ENCODE measurements at places on chromosomes 7 and 10.

GRCh38 chr7:44052771-44053365 lies 8.4 kb downstream of the DBNL start:
- DNase-seq, result no peak

- DNase-seq, result no peak
These were observed 181.3 kb downstream of the SDK1 start for GRCh38 chr7:3482147-3482921.

DNA sequence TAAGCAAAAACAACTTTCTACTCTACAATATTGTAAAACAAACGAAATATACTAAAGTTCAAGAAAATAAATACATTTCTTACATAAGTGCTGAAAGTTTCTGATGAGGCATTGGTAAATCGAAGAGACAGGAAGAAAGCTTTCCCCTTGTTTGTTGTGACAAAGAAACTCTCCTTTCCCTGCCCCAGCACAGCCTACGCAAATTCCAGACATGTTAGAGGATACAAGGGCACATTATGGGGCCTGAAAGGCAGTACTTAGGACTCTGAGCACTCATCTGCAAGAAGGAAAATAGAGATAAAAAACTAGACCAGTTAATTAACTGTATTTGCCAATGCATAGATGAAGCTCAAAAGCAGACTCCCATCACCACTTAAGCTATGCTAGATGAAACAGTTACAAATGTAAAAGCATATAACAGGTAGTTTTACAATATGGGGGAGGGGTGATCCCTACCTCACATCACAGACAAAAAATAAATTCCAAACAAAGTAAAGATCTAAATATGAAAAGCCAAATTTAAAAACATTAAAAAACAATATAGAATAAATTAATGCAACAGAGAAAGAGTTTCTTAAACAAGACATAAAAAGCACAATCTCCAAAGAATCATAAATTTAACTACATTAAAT lies 21.8 kb downstream of the ARHGAP19 start:
- DNase-seq, result no peak

GRCh38 chr7:112799448-112800120 lies 9.4 kb upstream of the TMEM168 start:
- no peak for DNase-seq

GRCh38 chr10:15879058-15879457 lies 18.8 kb upstream of the MINDY3 start:
- no peak for DNase-seq

- no peak for DNase-seq
These were observed 81.6 kb downstream of the EXOC6 start for GRCh38 chr10:92929896-92930295.

DNA sequence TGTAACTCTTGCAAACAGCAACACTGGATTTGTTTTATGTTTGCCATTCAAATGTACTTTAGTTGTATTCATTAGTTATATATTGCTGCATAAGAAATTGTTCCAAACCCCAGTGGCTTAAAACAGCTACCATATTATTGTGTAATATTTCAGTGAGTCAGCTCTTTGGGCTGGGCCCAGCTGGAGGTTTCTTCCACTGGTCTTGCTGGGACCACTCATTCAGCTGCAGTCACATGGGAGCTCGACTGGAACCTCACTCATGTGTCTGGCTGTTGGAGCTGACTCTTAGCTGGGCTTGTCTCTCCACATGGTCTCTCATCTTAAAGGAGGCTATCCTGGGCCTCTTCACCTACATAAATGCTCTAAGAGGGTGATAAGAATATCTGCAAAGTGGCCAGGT lies 23.2 kb upstream of the PIP4K2A start:
- no peak for DNase-seq

DNA sequence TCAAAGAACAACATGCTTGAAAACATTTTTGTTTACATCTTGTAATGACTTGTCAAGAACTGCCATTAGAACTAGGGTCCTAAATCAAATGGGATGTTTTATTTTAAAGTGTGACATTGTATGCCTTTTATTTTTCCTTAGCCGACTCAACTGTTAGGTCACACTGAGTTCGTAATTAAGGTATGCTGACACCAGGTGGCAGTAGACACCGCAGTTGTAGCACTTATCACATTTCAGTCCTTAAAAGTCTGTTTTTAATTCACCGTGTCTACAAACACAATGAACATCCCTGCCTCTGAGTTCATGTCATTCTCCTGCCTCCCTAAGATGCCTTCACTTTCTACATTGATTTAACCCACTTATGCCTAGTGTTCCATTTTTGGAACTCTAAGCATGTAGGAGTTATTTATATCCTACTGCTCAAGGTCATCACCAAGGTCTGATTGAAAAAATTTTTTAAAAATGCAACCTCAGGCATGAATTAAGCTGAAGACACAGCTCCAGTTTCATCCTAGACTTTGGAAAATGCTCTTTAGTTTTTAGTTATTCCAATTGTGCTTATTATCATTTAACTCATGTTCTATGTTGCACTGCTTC lies 186.1 kb downstream of the BMPER start:
- no peak for DNase-seq

DNA sequence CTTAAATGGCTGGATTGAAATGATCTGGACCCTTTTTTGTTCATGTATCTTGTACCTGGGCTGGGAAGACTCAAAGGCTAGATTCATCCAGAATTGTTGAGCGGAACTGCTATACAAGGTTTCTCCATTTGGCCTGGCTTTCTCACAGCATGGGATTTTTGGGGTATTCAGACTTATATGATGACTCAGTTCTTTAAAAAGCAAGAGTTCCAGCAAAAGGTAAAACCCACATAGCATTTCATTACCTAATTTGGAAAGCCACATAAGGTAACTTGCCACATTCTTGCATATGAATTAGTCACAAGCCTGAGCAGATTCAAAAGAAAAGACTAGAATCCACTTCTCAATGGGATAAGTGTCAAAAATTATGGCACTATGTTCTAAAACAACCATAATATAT lies 137.4 kb downstream of the HGF start:
- DNase-seq, result no peak

- peak; percentile 55 for DNase-seq
These were observed 6.5 kb downstream of the FOXL3 start for GRCh38 chr7:296373-296945.

DNA sequence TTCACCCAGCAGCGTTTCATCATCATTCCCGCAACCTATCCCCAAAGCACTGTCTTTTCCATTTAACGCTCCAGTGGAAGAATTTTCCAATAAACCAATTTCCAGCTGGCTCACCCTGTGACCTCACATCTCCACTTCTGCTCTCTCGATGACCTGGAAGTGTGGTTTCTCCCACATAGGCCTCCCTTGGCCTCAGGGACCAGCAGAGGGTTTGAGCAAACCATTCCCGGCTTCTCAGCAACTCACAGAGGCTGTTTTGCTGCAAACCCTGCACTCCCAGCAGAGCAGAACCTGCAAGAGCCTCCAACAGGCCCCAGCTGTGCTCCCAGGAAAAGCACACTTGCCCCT lies 523.0 kb upstream of the FOXK1 start:
- no peak for DNase-seq

GRCh38 chr7:157292770-157293412 lies 43.9 kb upstream of the DNAJB6 start:
- no peak for DNase-seq

GRCh38 chr10:71713135-71714030 lies 6.2 kb downstream of the C10orf105 start:
- DNase-seq, result peak; percentile 73

DNA sequence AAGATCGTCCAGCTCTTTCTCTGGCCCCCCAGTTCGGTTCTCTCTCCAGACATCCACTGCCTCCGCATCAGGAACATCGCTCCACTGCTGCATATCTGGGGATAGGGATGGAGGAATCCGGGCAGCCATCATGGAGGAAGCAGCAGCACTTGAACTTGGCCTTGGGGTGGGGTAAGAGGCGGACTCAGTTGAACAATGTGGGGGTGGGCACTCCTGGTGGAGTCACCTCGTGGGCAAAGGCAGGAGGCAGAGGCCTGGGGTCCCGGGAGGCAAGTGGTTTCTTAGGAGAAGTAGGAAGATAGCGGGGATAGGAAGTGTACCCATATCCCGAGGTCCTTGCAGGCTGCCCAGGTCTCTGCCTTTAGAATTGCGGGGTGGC lies 98.3 kb downstream of the CHST15 start:
- DNase-seq, result no peak

DNA sequence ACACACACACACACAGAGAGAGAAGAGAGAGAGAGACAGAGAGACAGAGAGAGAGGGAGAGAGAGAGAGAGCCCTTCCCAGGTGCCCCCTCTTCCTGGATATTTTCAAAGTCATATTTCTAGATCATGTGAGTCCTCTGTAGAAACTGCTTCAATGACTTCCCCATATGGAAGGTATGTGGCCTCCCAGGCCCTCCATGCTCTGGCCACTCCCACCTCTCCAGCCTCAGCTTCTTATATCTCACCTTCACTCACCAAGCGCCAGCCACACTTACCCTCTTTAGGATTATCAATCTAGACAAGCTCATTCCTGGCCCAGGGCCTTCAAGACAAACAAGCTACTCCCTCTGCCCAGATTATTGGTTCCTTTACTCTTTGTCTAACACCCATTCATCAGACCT lies 259.7 kb downstream of the MTERF1 start:
- DNase-seq, result no peak

DNA sequence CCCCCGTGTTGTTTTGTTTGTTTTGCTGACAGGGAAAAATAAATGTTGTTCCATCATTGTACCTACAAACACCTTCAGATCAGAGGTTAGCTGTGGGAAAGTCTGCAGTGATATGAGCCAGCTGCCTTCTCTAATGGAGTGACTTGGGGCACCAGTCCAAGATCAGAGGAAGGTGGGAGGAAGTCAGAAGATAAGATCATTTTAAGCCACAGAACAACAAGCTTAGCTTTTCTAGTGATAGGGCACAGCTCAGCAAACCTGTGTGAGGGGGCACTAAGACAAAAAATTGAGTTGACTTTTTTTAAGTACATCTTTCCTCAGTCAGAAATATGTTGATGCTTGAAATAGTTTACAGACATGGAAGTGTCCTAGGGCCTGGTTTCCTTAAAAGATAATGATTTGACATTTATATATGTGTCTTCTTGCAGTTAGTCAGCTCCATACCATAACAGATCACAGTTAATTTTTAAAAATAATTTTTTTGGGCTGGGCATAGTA lies 240.3 kb upstream of the KAT6B start:
- no peak for DNase-seq

DNA sequence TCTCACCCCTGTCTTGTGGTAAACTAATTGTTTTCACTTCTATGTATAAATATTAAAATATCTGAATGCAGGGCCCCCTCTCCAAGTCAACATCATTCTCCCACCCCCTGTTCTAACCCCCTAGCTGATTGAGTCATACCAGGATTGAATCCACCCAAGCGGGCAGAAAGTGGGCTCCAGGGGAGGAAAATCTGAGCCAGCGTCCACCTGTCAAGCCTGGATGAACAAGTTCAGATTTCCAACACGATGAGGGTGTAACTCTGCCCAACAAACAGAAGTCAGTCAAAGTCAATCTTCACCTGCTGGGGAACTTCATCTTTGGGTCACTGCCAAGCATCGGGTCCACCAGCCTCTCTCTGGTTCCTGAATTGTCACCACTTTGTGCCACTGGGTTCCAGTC lies 162.9 kb upstream of the CELF2 start:
- DNase-seq, result no peak

DNA sequence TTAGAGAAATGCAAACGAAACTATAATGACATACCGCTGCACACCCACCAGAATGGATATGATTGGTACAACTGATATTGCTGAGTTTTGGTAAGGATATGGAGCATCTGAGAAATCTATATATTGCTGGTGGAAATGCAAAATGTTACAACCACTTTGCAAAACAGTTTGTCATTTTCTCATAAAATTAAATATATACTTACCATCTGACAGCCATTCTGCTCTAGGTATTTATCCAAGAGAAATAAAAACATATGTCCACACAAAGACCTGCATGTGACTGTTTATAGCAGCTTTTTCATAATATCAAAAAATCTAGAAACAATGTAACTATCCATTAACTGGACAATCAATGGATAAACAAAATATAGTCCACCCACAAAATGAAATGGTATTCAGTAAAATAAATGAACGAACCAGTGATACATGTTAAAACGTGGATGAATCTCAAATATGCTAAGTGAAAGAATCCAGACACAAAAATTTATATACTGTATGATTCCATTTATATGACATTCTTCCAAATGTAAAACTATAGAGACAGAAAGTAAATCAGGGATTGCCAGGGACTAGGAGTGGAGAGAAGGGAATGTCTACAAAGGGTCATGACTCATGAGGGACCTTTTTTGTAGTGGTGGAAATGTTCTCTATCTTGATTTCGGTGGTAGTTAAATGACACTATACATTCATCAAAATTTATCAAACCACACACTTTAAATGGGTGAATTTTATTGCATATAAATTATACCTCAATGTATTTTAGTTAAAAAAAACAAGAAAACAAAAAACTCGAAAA lies 312.0 kb upstream of the GLI3 start:
- no peak for DNase-seq

GRCh38 chr7:33714208-33714607 lies 191.1 kb upstream of the BMPER start:
- DNase-seq, result no peak

DNA sequence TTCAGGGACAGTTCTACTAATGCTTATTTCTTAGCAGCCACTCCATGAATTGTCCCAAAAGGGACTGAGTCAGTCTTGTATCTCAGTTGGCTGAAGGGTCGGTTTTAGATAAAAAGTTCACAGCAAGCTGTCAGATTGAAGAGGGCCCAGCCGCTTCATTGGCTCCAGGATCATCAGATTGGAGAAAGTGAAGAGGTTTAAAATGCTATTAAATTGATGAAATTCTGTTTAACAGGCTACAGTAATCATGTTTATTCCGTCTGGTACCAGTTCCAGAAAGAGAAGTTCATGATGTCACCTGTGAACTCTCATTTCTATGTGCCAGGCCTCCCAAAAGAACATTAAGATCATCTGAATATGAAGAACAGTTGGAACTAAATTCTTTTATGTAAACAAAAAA lies 294.4 kb upstream of the BMPER start:
- DNase-seq, result no peak

DNA sequence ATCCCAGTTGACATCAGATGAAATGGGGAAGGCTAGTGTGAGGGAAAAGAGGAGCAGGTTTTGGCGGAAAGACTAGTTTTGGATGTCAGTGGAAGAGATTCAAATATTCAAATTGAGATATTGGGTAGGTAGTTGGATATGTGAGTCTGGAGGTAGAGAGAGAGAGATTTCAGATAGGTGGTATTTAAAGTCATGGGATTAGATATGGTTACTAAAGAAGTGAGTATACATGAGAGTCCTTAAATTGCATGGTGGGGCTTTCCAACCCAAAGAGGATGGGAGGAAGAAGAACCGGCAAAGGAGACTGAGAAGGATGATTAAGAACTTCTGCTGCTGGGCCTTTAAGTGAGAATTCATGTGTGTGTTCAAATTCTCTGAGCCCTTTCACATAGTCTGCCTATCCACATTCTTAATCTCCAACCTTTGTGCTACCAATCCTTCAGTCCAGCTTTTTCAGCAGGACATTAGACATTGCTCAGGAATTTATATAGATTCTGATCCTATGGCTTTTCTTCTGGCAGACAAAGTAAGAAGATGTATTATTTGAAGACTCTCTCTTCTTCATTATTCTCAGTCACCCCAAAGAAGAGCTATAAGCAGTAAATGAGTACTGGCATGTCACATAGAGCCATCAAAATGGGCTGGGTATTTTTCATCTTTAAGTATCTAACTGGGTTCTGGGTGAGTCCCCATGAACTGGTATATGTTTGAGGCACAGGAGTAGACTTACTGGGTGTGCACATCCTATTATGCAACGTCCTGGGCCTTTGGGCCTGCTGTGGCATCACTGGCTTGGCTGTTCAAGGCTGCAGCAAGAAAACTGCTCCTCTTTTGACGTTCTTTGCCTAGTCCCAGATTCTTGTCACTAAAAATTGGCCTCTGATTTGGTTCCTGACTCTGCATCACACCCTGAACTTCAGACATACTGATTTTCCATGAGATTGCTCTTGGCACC lies 33.6 kb downstream of the ST7 start:
- no peak for DNase-seq
